ENCODE measurements at places on chromosomes 4 and X. TPM values are rescaled to one million over a fixed set of nuclear protein-coding genes. Genes with fewer than 3 reads are reported as not detected.

PPP1R2C gene
- polyA plus RNA-seq: not detected

CT45A3 gene
- polyA plus RNA-seq: 25.1 TPM

GUCY1B1 gene
- 47.7 TPM for polyA plus RNA-seq

SLC10A4 gene
- 0.43 TPM for polyA plus RNA-seq

ZIC3 gene
- polyA plus RNA-seq: 0.03 TPM
